ENCODE measurements at places on chromosomes 5 and 9. TPM values are rescaled to one million over a fixed set of nuclear protein-coding genes. Genes with fewer than 3 reads are reported as not detected.

Gene FOXD4
- 0.38 TPM for total RNA-seq

DNA sequence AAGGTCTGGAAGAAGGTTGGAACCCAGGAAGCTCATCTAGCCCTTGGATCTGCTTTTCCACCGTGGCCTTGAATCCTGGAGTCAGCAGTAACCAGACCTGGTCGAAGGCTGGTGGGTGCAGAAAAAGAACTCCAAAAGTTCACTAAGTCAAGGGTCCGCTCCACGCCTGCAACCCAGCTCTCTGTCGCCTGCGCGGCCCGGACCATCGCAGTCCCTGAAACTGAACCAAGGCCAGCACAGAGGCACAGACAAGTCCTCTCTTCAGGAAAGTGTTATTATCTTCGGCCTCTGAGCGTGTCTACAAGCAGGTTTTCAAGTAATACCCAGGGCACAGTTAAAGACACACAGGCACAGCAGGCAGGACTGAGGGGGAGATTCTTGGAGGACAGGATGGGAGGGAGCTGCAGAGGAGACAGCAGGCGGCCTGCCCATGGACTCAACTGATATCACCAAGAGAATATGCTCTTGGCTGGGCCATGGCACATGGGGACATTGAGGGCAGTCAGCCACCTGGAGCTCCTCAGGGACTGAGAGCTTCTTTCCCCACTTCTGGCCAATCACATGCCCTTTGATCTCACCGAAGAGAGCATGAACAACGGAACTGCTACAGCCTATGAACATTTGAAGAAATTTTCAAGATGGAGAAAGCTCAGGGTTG is 45.8 kb upstream of the SEMA4D start:
- no peak for DNase-seq

Gene PRR16
- total RNA-seq = 0.05 TPM

GRCh38 chr5:127409246-127409917 is 108.1 kb upstream of the PRRC1 start:
- DNase-seq = no peak

Gene BTNL9
- 6.3 TPM for total RNA-seq

DNA sequence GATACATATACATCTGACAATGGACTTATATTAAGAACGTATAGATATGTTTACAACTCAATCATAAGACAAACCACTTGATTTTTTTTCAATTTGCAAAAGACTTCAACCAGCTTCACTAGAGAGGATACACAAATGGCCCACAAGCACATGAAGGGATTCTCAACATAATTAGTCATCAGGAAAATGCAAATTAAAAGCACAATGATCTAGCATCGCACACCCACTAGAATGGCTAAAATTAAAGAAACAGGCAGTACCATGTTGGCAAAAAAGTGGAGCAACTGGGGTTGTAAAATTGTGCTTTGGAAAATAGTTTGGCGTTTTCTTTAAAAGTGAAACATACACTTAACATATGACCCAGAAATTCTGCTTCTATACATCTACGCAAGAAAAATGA is 80.0 kb upstream of the TRIO start:
- DNase-seq = no peak

Data from thymus (tissue), 14 donors.